ENCODE measurements at places on chromosomes 6 and 20.

- no peak for DNase-seq
These were observed 31.6 kb upstream of the MRPS10 start for GRCh38 chr6:42249279-42249678.

- peak; percentile 87 for DNase-seq
These were observed 38.5 kb downstream of the SIM1 start for GRCh38 chr6:100426241-100426640.

GRCh38 chr20:25129428-25129827, 47.5 kb upstream of the VSX1 start:
- no peak for DNase-seq

- no peak for DNase-seq
These were observed 97.6 kb downstream of the OGFRL1 start for GRCh38 chr6:71386215-71386614.

DNA sequence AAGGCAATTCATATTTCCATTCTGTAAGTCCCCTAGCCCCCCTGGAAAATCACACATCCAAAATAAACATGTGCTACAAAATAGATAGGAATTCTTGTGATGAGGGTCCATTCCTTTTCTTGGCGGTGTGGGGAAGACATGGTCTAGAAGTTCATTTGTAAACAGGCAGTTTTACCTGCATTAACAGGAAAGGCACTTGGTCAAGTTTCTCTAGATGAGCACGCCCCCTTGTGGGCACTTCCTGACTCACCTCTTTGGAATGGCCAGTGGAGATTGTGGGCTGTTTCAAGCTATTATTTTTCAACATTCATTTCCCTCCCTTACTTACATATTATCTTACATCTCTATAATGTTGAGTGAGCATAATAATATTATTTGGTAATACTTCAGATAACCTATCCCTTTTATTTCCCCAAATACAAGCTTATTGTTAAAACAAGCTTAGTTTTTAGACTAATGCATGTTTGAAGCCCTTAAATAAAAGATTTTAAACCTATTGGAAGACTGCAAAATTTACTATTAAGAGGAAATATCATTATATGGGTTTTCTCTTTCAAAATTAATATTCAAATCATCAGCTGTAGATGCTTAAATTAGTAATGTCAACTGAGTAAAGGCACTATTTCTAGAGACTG, 92.1 kb downstream of the TASP1 start:
- DNase-seq: peak; percentile 77

DNA sequence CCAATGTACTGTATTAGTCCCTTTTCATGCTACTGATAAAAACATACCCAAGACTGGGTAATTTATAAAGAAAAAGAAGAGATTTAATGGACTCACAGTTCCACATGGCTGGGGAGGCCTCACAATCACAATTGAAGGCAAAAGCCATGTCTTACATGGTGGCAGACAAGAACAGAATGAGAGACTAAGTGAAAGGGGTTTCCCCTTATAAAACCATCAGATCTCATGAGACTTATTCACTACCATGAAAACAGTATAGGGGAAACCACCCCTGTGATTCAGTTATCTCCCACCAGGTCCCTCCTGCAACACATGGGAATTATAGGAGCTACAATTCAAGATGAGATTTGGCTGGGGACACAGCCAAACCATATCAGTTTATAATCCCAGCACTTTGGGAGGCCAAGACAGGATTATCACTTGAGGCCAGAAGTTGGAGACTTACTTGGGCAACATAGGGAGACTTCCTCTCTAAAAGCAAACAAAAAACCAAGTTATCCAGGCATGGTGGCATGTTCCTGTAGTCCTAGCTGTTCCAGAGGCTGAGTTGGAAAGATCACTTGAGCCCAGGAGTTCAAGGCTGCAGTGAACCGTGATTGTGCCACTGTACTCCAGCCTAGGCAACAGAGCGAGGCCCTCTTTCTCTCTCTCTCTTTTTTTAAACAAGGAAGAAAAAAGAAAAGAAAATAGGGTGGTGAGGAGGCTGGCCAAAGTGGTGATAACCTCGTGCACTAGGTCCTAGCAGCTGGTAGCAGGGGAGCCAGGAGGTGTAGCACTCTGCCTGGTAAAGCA, 22.9 kb upstream of the DDR1 start:
- no peak for DNase-seq

Data from kidney tubule cell (primary cell).